Right ventricle myocardium inferior (tissue), 1 donor: ENCODE measurements at places on chromosomes 12 and 14. TPM values are rescaled to one million over a fixed set of nuclear protein-coding genes. Genes with fewer than 3 reads are reported as not detected.

Gene TMEM52B
- total RNA-seq = not detected

Gene AKAP3
- total RNA-seq = 2.5 TPM

Gene PLEKHD1
- total RNA-seq = 0.32 TPM

- DNase-seq = no peak
Observed at GRCh38 chr14:31389946-31390345, 30.4 kb downstream of the HEATR5A start.

DNA sequence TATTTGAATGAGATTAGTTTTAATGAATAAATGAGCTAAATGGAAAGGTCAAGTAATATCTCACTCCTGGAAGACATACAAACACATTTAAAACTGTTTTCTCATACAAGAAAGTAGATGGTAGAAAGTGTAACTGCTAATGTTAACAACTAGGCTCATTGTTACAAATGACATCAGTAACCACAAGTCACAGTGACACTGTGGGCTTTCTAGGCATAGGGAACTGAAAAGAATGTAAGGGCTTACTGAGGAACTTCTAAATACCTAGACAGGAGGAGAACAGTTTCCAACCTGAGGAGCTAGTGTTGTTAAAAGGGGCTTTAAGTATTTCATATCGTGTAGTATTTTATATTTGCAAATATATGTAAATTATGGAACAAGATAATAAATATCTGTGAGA lies 17.5 kb upstream of the ERGIC2 start:
- DNase-seq = no peak

GRCh38 chr12:24750263-24750662 lies 198.6 kb downstream of the BCAT1 start:
- no peak for DNase-seq
